ENCODE measurements at places on chromosomes 3 and 15.

DNA sequence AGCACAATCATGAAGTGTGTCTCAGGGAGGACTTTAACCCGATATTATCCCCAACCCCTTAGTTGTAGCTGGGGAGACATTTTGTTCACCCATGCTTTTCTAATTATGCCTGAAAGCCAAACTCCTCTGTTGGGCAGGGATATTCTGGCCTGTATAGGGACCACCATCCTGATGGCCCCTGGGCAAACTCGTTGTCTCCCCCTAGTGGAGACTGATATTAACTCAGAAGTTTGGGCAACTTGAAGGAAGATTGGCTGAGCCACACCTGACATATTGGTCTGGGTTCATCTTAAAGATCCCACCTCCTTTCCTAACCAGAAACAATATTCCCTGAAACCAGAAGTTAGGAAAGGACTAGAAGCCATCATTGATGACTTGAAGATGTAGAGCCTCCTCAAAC is 42.3 kb downstream of the TM4SF18 start:
- DNase-seq, result no peak

DNA sequence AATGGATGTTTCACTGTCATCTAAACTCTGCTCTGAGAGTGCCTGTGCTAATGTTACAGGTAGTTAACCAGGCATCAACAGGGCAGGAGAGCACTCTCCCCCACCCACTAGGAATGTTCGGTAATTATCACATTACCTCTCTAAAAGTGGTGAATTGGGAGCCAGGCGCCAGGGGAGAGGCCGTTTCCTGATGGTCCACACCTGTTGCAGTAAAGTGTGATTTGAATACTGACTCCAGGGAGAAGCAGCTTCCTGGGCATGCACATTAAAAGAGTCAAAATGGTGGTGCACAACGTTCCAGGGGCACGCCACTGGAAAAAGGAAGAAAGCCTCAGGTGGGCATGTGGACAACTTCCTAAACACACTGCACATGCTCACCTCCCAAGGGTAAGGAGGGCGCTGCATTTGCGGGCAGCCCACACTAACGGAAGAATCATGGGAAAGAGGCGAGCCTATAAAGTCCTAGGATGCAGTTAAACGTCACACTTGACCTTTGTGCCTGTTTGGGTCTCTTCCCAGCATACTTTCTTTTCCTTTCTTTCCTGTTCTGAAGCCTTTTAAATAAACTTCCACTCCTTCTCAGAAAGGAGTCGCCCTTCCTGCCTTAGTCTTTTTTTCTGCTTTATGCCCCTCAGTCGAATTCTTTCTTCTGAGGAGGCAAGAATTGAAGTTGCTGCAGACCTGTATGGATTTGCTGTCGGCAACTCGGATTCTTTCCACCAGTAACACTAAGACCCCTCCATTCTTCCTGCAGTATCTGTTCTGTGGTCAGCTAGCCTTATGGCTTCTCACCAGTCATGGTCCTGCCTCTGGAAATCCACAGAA is 28.9 kb upstream of the GPD1L start:
- no peak for DNase-seq

DNA sequence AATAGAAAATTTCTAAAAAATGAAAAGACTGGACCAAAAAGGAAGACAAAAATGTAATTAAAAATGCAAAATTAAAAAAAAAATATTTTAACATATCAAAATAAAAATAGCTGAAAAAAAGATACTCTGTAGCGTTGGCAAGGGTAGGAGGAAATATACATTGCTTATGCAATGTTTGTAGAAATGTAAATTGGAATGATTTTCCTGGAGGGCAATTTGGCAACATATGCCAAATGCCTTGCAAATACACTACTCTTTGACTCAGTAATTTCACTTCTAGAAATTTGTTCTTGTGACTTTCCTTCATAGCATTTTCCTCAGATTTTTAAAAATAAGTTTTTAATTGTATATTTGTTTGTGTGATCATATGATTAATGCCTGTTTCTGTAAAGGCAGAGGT is 296.6 kb downstream of the ZNF621 start:
- no peak for DNase-seq

DNA sequence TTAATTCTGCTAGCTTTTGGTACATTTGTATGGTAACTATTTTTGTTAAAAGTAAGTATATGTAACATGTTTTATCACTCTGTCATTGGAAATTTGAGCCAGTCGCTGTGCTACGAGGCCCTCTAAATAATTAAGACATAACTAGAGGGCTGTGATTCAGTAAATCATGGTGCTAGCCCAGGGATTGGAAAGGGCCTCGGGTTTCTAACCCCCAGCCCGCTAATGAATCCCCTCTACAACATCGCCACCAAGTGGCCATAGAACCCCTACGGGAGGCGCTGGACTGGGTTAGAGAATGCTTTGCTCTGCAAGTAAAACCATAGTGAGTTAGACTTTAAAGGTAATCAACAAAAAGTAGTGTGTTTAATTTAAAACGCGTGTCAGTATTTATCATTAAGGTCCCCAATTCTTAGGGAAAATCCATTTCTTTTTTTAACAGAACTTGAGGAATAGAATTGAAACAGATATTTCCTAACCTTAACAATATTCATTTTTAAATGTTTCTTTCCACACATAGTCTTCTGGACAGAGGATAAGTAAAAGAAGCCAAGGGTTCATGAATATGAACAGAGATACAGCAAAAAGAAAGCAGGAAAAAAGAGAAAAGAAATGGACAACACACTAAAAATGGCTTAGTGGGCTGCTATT is 744.7 kb downstream of the EPHA3 start:
- DNase-seq, result no peak

GRCh38 chr15:91961357-91961756 is 107.8 kb downstream of the SLCO3A1 start:
- DNase-seq, result no peak

DNA sequence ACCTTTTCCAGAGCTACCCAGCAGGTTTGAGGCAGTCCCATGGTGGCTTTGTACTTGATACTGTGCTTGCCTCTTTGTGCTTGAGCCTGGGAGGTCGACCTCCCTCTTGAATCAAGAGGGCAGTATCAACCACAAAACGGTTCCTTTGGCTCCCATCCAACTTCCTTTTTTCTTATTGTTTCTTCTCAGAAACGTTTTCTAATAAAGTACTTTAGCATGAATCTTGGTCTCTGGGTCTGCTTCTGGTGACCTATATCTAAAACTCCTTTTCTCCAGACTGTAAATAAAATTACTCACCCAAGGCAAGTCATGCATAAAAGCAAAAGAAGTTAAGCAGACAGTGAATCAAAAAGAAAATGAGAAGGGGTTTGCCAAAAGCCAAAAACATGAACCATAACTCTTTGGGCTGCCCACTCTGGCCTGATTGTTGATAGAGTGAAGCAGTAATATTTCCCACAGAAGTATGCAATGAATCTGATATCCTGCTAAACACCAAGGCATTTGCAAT is 112.2 kb upstream of the SLC4A7 start:
- no peak for DNase-seq

- no peak for DNase-seq
Observed at GRCh38 chr3:185764980-185765370, 59.9 kb downstream of the IGF2BP2 start.

- no peak for DNase-seq
Observed at GRCh38 chr3:75001330-75001729, 386.9 kb upstream of the CNTN3 start.

- DNase-seq, result no peak
Observed at GRCh38 chr3:15325228-15325627, 7.2 kb downstream of the SH3BP5 start.

DNA sequence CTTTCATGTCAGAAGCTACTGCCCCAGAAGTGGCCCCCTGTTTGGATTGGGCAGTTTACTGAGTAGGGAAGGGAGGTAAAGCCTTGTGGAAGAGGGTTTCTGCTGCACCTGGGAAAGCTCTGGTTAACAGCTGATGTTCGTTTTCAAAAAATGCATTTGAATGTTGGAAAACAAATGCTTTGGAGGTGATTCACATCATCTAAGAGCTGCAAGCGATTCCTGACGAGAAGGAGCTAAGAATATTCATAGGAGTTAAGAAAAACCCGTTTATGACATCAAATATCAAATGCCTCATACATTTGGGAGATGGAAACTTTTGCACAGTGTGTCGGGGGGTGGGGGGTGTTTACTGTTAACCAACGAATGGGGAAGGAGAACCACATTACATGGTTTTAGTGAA is 183.8 kb upstream of the NR2F2 start:
- DNase-seq, result no peak

DNA sequence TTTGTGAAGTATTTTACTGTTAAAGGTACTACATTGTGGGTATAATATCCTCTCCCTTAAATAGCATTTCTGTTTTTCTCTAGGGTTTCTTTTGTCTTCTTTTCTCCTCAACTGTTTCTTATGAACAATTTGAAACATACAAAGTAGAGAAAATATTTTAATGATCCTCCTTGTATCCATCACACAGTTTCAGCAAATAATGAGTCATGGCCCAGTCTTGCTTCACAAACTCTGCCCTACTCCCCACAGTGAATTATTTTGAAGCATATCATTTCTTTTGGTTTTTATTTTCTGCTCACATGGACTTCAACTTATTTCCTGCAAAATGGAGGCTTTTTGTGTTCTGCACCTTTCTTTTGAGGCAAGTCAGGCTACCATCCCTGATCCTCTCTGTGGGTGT is 6.1 kb upstream of the SCAANT1 start:
- no peak for DNase-seq

- DNase-seq, result no peak
Observed at GRCh38 chr15:91793771-91794170, 59.7 kb upstream of the SLCO3A1 start.

DNA sequence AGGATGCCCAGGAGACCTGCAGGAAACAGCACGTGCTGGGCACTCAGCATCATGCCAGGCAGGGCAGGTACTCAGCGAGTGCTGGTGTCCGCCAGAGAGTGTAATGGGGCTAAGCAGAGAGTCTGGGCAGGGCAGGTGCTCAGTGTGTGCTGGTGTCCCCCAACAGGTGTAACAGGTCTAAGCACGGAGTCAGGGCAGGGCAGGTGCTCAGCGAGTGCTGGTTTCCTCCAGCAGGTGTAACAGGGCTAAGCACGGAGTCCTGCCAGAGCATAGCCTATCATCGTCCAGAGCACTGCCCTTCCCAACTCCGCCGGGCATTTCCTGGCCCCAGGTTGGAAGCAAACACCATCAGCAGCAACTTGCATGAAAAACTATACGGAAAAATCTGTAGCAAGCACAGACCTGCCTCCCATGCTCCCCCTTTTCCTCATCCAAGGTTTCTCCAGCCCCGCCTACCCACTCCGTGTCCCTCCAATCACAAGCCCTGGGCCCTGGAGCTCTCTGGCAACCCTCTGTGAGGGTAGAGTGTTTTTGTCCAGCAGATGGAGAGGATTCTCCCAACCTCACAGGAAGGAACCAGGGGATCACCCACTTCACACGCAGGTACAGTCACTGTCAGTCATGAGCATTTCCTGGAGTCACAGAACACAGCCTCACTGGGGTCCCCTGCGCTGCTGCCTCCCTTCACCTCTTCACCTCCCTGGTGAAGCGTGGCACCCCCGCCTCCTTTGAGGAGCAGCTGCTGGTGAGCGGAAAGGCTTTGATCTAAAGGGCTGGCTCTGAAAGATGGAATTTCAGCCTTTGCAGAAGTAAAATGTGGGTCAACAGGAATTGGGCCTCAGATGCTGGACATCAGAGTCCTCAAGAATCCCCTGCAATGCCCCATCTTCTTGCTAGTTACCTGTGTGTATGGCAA is 302.5 kb downstream of the OCA2 start:
- no peak for DNase-seq

GRCh38 chr15:87739866-87740265 is 516.7 kb downstream of the NTRK3 start:
- DNase-seq, result no peak

GRCh38 chr15:60525341-60526039 is 46.5 kb upstream of the ICE2 start:
- DNase-seq, result no peak

GRCh38 chr15:40471105-40471807 is 472 bp downstream of the CHST14 start:
- peak; percentile 16 for DNase-seq

DNA sequence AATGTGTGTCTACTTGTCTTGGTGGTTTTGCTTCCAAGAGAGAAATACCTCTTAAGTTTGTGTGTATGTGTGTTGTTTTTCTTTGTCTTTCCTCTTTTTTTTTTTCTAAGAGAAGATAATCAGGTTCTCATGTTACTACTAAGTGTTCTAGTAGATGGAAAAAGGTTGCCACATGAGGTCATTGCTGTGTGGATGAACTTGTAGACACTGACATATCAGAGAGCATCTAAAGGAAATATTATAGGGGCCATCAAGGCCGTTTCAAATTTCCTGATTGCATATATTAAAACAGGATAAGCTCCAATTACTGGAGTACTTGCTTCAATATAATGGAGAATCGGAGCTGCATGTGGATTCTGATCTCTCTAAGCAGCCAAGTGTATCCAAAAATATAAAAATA is 747.5 kb downstream of the NR2F2 start:
- DNase-seq, result no peak

GRCh38 chr15:85354461-85354860 is 25.9 kb upstream of the AKAP13 start:
- DNase-seq, result no peak

DNA sequence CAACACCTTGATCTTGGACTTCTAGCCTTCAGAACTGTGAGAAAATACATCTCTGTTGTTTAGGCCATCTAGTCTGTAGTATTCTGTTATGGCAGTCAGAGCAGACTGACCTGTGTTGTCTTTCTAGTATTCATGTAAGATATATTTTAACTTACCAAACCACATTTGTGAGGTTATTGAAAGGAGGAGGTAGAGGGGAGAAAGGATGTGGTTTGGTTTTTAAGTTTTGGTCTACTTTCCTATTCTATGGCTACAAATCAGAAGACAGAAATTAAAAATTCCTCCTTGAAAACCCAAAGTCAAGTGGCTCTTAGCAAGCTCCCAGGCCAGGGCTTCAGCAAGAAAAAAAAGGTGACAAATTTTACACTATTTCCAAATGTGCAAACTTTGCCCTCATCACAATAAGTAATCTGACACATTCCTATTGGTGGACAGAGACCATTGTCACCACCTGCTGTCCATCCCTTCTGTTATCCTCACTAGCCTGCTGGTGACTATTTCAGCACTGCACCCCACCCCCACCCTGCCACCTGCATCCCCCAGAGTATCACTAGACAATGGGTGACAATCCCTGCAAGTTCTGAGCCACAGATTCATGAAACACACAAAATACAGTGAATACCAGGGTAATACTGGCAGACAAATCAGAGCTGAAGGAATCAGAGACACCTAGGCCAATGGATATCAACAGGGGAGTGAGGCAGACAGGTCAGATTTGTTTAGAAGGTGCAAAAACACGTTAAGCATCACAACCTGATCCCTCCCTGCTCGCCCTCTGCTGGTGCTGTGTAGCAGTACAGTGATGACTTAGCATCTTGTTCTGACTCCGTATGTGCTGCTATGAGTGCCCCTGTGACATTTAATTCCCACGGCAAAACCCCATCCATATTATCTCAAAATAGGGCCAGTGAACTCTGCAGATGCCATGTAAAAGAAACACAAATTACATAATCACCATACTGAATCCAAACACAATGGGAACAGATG is 79.0 kb upstream of the DCLK3 start:
- peak; percentile 10 for DNase-seq

GRCh38 chr3:73056014-73056844 is 5.2 kb upstream of the EBLN2 start:
- no peak for DNase-seq

DNA sequence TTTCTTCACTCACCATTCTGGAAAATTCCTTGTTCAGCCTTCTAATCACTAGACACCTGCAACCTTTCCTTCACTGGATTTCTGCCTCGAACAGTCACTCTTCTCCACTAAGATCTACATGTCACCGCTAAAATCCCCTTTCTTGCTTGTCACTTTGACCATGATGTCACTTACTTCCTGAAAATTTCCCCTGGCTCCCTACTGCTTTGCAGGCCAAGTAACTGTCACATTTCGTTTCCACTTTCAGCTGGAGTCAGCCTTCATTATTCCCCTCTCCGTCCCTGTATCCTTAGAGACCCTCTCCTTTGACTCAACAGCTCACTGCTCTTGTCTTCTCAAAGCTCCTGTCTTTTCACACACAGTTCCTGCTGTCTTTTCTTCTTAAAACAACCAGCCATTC is 15.9 kb downstream of the CHL1 start:
- DNase-seq, result no peak
